Epithelial cell of esophagus (primary cell): ENCODE measurements at places on chromosomes 6 and 20.
A peak's percentile ranks its signal among the peaks of the same experiment; 100 is the strongest.

DNA sequence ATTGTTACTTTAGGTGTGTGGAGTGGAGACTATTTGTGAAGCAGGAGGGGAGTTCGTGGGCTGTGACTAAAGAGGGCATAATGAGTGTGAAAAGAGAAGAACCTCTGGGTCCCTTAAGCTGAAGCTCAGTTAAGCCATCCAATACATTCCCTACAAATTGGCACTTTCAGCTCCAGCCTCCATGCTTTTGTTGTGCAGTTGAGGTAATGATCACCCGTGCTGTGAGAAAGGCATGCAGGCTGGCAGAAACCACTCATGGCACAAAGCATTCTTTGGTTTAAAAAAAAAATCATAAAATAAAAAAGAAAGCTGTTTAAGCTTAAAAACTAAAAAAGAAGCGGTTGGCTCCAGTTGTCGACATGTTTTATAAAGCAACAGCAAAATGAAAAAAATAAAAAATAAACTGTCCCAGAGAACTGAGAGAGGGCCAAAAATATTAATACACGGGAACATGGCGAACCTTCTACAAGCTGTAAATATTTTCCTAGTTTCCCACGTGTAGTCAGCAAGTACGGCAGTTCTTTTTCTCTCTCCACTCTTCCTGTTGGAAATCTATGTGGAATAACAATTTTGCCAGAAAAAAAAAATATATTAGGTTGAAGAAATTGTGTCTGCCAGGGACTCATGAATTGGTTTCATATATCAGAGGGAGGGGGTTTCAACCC lies 82.2 kb downstream of the ANKRD60 start:
- no peak for DNase-seq

DNA sequence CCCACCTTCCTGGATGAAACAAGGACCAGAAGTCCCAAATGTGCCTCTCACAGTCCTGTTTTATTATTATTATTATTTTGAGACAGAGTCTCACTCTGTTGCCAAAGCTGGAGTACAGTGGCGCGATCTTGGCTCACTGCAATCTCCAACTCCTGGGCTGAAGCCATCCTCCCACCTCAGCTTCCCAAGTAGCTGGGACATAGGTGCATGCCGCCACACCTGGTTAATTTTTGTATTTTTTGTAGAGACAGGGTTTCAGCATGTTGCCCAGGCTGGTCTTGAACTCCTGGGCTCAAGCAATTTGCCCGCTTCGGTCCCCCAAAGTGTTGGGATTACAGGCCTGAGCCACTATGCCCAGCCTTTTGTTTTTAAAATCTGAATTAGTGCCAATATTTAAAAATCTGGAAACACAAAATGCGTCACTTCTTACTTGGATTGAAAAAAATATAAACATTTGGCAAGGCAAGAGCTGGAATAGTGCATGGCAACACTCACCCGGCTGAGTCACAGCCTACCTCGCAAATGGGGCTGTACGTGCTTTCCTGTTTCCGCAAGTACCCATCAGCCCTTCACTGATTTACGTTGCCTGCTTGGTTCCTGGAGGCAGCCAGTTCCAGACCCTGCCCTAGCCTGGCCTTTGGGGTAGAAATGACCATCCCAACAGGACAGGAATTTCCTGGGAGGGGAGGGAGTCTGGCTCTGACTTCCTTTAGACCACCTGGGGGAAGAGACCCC lies 6.3 kb downstream of the SDCBP2 start:
- DNase-seq, result peak; percentile 94

DNA sequence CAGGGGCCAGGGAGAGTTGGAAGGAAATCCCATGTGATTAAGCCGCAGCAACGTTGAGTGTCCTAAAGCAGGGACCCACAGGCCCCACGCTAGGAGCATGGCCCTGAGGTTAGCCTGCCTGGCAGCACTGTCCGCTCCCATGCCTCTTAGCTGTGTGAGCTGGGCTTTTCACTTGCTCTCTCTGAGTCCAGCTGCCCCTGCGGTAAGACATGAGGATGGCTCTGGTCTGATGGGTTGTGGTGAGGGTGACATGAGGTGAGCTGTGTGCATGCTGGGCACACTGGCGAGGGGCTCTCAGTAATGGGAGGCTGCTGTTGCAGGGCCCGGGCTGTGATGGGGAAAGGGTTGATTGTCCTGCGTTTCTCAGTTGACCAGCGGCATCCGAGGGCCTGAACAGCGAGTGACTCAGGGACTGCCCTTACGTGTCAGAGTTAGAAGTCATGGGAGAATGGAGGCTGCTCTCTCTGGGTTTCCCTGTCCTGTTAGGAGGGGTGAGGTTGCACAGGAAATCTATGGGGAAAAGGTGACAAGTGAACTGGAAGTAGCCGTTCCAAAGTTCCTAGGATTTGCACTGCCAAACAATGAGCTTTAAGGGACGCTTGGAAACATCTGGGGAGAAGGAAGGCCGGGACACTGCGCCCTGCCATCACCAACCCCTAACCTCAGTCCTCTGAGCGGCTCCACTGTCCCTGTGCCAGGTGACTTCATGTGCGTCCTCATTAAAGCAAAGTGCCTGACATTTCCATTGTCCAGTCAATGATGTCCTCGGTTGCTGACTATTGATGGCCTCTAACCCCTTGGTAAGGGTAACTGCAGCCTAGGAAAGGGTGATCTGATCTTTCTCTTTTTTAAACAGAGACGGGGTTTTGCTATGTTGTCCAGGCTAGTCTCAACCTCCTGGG lies 51.3 kb downstream of the ADNP start:
- no peak for DNase-seq

GRCh38 chr20:8077137-8077466 lies 55.0 kb upstream of the PLCB1 start:
- DNase-seq, result no peak

GRCh38 chr6:21769405-21769861 lies 175.9 kb downstream of the SOX4 start:
- peak; percentile 49 for DNase-seq

DNA sequence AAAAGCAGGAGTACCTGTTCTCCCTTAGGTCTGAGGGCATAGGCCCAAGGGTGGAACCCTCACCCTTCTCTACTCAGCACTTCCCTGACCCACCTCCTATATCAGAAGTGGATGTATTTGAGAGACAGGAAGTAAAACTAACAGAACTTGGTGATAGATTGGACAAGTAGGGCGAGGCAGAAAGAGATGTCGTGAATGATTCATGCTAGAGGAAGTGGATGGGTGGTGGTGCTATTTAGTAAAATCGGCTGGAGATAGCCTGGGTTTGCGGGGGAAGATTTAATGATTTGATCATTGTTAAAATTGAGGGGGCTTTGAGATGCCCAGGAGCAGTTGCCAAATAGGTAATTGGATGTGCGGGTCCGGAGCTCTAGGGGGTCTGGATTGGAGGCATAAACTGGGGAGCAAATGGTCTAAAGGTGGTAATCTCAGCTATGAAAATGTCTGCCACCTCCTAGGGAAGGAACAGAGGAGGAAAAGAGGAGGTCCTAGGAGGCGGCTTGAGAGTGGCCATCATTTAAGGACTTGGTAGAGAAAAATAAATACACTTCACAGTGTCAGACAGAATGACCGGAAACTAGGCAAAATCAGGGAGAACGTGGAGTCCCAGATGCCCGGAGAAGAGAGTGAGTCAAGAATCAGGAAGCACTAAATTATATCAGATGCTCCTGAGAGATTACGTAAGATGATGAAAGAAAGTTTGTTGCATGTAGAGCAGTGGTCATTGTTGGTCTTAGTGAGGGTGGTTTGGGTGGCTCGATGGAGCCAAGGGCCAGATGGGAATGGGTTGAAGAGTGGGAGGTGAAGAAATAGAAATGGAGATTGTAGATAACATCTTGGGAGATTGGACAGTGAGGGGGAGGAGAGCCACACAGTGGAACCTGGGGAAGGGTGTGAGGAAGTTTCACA lies 142.0 kb downstream of the CEP57L1 start:
- peak; percentile 42 for DNase-seq

DNA sequence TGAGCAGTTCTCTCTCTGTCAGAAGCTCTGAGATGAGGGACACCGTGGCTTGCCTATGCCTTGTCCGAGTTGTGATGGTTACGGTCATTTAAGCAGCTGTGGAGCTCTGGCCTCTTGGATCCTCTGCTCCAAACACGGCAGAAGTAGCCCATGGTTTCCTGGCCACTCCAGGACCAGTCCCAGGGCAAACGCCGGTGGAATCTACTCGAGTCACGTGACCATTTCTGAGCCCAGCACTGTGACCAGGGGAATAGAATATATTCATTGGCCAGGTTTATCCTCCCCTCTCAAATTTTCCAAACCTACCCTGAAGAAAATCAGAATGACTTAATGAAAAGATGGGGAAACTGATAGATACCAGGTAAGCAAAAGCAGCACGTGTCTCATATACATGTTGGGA lies 152.8 kb downstream of the TTLL2 start:
- no peak for DNase-seq

DNA sequence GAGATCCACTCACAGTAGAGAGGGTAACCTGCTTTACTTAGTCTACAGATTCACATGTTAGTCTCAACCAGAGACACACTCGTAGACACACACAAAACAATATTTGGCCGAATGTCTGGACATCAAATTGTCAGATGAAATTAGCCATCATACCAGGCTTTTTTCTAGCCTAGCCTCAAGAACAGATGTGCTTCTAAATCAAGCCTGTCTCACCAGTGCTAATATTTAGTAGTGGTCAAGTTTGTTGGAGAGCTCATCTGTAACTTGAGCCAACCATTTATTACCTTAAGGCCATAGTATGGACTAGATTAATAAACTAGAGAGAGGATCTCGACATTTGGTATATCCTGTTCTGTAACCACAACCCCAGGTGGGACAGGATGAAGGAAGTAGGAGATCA lies 1118.8 kb upstream of the MAP3K7 start:
- DNase-seq, result no peak

- DNase-seq, result no peak
Observed at GRCh38 chr20:17635332-17636244, 46.5 kb downstream of the RRBP1 start.

GRCh38 chr20:19078448-19079373 lies 133.7 kb upstream of the SLC24A3 start:
- DNase-seq, result no peak

DNA sequence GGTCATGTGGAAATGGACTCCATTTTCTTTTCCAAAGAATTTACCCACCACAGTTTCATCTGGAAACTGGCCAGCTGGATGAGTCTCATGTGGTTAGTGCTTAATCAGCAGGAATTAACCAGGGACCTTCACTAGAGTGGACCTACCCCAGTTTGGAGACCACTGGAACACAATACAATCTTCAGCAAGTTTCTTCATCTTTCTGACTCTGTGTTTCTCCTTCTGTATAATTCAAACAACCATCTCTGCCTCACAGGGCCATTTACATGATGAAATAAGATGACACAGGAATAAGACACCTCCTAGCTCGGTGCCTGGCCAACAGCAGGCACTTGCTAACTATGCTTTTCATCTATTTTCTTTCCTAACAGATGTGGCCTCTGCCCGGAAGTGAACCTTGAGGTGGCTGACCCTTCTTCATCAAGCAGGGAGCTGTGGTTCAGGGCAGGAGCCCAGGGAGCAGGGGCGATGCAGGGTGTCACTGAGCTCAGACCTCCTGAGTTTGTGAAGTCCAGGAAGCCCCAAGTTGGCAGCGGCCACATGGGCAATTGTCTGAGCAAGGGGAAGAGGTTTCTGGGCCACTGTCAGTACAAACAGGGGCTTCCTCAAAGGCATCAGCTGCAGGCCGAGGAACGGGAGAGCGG lies 98.8 kb downstream of the SOD2 start:
- DNase-seq, result peak; percentile 5

DNA sequence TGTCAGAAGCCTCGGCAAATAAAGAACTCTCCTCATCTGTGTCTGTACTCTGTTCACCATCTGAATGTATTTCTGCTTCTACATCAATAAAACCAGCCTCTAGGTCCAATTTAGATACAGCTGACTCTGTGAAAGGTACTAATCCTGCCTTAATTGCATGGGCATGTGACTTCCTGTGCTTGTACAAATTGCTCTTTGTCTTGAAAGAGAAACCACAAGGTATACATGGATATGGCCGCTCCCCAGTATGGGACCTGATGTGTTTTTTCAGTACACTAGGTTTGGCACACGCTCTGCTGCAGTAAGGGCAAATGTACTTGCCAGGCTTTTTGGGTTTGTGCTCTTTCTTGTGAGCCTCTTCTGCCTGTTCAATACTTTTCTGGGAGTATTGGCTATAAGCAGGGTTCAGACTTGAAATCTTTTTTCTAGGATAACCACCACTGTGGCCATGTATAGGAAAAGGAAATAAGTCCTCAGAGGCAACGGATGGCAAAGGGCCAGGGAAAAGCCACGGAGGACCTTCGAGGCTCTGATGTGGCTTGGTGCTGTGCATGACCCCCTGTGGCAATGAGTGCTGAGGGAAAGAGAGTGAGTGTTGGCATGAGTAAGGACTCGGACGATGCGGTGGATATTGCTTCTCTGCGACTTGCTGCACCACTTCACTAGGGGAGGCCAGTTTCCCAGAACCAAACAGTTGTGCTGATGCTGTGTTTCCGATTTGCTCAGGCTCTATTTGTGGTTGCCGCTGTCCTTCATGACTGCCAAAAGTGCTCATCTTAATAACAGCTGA lies 170.9 kb downstream of the HIVEP2 start:
- DNase-seq, result no peak

GRCh38 chr6:1869308-1869707 lies 259.6 kb downstream of the FOXC1 start:
- DNase-seq, result no peak

GRCh38 chr6:97947841-97948240 lies 664.8 kb upstream of the MMS22L start:
- peak; percentile 100 for DNase-seq

DNA sequence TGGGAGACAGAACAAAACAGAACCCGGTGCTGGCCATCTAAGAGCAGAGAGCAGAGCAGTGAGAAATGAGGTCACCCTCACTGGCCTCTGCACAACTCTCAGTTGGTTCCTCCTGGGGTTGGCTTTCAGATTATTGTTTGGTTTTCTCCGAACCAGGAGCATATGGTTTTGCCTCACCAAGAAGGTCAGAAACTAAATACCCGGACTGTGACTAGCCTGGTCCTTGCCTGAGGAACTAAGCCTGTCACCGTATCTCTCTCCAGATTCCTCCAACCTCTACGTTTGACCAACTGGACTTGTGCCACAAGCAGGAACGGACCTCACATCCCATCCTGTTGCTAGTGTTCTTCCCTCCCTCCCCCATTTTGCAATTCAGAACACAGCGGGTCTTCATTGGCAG lies 450.4 kb upstream of the JARID2 start:
- DNase-seq, result no peak

GRCh38 chr6:16331384-16332174 lies 93.2 kb downstream of the GMPR start:
- peak; percentile 82 for DNase-seq

GRCh38 chr6:140718021-140718420 lies 1343.6 kb upstream of the CITED2 start:
- DNase-seq, result no peak

- DNase-seq, result peak; percentile 58
Observed at GRCh38 chr6:14596410-14596809, 478.8 kb downstream of the CD83 start.
